ENCODE measurements at places on chromosomes 5 and 9.
A peak's percentile ranks its signal among the peaks of the same experiment; 100 is the strongest.

DNA sequence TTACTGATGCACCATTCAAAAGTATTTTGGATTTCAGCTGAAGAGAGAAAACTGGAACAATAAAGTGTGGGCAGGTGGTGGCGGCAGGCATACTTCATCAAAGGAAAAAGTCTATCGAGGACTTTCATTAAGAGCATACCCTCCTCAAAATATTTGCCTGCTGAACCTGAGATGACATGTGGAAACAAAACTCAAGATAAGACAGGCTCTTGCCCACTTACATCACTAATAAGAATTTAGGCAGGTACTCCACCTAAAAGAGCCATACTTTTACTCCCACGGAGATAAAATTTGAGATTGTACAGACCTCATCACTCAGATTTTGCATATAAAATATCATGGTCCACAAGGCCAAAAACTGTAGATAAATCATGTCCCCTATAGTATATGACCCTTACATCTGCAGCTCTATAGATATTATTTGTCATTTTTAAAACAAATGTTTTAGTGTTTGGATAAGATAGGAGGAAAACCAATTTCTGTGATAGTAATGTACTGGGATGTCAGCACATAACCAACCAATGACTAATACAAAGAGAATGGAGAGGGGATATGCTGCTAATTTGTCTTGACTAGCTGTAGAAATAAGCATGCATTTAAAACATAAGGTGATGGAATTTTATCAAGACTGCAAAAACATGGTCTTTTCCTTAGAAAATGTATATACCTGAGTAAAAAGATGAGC is 730.6 kb upstream of the ZNF608 start:
- no peak for DNase-seq

- no peak for DNase-seq
Observed at GRCh38 chr5:61423487-61424145, 91.6 kb downstream of the ZSWIM6 start.

- no peak for DNase-seq
Observed at GRCh38 chr9:111843971-111844370, 49.2 kb upstream of the SHOC1 start.

DNA sequence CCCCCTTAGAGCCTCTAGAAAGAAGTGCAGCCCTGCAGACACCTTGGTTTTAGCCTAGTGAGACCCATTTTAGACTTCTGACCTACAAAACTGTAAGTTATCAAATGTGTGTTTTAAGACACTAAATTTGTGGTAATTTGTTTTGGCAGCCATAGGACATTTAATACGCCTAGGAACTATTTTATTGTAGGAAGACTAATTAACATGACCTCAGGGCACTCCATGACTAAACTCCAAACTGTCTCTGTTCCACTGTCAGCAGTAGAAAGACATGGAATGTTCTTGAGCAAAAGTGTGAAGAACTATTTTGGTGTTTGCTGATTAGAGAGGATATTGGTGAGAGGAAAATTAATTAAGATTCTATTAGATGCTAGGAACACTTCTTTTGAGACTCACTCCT is 4.1 kb upstream of the APC start:
- no peak for DNase-seq

GRCh38 chr5:178489271-178489976 is 100.8 kb downstream of the COL23A1 start:
- DNase-seq = no peak

DNA sequence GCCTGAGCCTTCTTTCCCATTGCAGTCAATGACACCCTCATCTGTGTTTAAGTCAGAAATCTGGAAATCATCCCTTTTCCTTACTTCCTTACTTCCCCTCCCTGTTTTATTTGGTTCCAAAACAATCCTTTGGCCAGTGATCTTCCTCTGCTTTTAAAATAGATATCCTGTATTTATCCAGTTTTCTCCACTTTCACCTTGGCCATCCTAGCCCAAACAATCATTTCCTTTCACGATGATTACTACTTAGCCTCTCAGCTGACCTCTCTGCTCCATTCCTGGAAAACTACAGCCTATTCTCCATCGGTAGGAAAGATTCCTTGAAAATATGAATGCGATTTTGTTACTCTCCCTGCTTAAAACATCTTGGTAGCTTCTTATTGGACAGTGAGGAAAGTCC is 565.4 kb downstream of the TLR4 start:
- no peak for DNase-seq

DNA sequence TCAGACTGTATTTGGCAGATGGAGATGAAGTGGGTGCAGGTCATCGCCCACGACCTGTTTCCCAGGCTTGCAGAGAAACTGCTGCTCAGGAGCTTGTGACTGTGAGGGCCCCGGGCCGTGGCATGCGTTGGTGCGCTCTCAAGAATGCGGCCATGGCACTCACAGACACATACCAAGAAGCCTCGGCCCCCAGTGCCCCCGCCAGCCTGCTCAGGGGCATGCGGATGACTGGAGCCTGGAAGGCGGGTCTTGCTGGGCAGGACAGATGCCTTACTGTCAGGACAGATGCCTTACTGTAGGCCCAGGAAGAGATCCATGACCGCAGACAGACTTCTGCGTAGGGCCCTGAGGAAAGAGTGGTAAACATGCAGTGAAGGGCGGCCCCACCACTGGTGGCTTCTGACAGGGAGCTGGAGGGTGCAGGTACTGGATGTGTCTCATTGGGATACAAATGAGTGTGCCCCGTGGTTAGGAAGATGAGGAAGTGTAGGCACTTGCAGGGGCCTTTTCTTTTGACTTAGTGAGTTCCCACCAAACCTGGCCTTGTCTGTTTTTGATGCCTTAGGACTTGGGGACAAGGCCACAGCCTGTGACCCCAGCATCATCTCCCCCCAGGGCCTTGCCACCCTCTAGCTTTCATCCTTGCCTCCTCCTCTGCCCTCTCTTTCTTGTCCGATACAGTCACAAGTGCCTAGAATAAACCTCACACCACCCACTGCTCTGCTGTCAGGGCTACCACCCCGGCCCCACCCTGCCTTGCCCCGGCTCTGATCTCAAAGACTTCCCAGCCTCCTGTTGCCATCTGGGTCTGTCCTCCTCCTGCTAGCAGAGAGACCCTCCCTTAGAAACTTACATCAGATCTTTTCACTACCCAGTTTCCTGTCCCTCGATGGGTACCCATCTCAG is 68.8 kb upstream of the ABL1 start:
- no peak for DNase-seq

GRCh38 chr5:116135344-116135743 is 50.5 kb downstream of the COMMD10 start:
- no peak for DNase-seq

- no peak for DNase-seq
Observed at GRCh38 chr5:108911055-108911454, 163.4 kb downstream of the FER start.

- peak; percentile 62 for DNase-seq
Observed at GRCh38 chr5:33969572-33970452, 14.7 kb downstream of the SLC45A2 start.

DNA sequence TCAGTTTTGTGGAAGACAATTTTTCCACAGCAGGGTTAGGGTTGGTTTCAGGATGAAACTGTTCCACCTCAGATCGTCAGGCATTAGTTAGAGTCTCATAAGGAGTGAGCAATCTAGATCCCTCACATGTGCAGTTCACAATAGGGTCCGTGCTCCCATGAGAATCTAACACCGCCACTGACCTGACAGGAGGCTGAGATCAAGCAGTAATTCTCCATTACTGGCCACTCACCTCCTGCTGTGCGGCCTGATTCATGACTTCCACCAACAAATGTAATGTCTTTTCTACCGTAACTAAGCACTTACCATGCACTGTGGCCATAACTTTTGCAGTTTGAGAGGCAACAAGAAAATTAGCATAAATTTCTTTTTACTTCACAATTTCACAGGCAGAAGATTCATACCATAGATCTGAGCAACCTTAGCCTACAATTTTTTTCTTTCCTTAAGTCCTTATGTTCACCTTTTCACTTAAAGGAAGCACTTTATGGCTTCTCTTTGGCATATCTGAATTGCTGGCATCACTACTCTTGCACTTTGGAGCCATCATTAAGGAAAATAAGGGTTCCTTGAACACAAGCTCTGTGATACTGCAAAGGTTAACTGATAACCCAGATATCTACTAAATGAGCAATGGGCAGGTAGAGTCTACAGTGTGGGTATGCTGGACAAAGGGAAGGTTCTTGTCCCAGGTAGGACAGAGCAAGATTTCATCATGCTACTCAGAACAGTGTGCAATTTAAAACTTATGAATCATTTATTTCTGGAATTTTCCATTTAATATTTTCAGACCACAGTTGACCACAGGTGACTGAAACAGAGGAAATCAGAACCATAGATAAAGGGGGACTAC is 83.0 kb upstream of the IFNK start:
- no peak for DNase-seq

DNA sequence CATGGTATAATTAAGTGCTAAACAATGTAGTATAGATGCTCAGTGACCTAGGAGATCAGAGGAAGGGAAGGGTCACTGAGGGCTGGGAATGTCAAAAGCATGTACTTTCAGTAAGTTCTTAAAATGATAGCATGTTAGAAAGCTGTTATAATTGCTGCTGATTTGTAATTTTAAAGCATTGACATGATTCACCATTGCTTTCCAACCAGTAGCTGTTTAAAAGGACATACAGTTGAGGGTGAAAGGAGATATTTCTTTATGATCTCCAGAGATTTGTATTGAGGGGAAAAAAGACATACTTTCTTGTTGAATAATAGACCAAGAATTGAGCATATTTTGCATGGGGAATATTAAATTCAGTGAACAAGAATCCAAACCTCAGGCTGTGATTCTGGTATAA is 1.2 kb upstream of the SLC1A3 start:
- DNase-seq = no peak

- no peak for DNase-seq
Observed at GRCh38 chr9:130662099-130662969, 2.1 kb upstream of the PRDM12 start.

GRCh38 chr5:40440746-40441145 is 239.0 kb upstream of the PTGER4 start:
- DNase-seq = no peak

- DNase-seq = no peak
Observed at GRCh38 chr9:109816490-109816889, 36.5 kb downstream of the PALM2AKAP2 start.

GRCh38 chr5:111953351-111954127 is 196.5 kb upstream of the NREP start:
- no peak for DNase-seq

- DNase-seq = no peak
Observed at GRCh38 chr9:90767523-90768100, 34.0 kb upstream of the SYK start.

DNA sequence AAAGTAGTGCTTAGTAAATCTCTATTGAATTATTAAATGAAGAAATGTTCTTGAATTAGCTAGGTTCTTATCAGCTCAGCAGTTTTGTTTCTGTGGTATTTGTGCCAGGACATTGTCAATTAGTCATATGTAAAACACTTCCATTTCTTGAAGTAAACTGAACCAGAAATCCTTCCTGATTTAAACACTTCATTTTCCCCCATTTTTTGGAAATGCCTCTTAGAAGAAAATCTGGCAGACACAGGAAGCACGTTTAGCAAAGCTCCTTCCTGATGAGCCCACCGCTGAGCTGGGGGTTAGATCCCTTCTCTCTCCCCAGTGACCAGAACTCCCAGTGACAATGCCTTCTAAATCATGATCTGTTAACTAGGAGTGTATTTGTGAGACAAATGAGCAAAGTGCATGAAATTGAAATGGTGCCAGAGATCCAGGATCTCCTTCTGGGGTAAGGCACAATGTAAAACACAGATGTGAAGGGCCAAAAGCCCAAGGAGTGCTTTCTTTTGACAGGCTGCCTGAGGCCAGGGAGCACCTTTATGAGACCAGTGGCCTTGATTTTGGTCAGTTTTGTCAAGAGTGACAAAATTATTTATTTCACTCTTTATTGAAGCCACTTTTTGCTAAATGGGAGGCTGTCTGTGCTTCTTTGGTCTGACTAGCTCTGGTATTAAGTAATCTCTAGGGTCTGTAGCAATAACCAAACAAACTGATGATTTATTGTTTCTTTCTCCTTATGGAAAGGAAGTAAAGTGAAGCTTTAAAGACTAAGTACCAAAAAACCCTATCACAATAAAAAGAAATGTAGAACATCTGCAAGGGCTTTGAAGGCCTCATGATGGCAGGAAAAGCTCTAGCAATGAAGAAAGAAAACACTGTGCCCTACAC is 25.5 kb upstream of the RUSC2 start:
- DNase-seq = no peak

GRCh38 chr5:664343-664993 is 28.7 kb downstream of the TPPP start:
- no peak for DNase-seq

- DNase-seq = peak; percentile 12
Observed at GRCh38 chr5:172059661-172060100, 53.2 kb upstream of the FBXW11 start.

- no peak for DNase-seq
Observed at GRCh38 chr5:153256-153655, 38.0 kb upstream of the LRRC14B start.

DNA sequence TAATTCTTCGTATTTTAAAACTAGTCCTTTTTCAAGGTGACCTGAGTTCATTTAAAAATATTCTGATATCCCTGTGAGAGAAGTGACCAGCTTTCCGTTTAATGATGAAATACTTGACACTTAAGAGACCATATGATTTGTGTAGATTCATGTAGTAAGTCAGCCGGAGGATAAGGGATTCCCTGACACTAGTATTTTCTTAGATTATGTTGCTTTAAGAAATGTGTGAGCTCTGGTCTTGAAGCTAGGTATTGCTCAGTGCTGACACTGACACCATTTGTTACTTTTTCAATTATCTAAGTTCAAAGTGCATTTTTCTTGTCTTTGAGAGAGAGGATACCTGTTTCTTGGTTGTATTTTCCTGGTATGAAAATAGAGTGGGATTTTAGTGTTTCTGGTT is 4.2 kb downstream of the NIPBL start:
- DNase-seq = no peak

- no peak for DNase-seq
Observed at GRCh38 chr5:113089653-113090335, 113.2 kb downstream of the DCP2 start.

GRCh38 chr5:158534203-158534602 is 565.5 kb downstream of the EBF1 start:
- DNase-seq = no peak

DNA sequence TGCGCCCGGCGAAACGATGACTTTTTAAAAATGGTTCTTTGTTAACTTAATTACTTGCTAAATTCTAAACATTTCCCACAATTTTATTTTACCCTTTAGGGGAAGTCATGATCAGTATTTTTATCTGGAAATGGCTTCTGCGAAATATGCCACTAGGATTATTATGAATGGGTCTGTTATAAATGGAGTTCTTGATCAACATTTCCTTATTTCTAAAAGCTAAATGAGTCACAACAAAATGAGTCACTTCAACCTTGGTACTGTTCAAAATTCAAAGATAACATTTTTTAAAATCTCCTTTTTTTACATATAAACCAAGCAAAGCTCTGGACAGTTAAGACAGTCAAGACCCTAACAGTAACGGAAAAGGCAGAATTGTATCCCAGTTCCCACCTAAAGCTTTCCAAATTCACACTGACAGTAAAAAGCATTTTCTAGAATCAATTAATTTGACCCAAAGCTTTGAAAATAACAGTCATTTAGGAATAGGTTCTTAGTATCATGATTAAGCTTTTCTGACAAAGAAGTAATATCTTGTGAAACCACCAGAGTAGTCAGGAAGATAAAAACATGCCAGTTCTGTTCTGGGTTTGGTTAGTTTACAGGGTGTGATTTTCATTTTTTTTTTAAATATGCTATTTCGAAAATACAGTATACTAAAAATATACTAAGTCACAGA is 81.7 kb downstream of the LHFPL2 start:
- no peak for DNase-seq
